Adrenal gland (tissue), 19 donors: ENCODE measurements at places on chromosomes 16 and 17.

DNA sequence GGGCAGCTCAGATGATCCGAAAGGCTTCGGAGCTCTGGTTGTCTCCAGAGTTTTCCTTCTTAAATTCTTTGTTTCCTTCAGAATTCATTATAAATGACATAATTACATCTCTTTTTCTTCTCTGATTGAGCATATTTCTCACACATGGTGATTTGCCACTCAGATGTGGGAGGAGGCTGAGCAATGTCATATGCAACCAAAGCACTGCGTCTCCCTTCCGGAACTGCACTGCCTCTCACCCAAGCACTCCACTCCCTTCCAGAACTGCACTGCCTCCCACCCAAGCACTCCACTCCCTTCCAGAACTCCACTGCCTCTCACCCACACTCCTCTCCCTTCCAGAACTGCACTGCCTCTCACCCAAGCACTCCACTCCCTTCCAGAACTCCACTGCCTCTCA lies 131.5 kb downstream of the SALL1 start:
- no peak for DNase-seq

GRCh38 chr16:2524339-2524938 lies 4.3 kb downstream of the AMDHD2 start:
- no peak for DNase-seq

GRCh38 chr16:83586461-83587200 lies 221.1 kb upstream of the HSBP1 start:
- DNase-seq, result no peak

DNA sequence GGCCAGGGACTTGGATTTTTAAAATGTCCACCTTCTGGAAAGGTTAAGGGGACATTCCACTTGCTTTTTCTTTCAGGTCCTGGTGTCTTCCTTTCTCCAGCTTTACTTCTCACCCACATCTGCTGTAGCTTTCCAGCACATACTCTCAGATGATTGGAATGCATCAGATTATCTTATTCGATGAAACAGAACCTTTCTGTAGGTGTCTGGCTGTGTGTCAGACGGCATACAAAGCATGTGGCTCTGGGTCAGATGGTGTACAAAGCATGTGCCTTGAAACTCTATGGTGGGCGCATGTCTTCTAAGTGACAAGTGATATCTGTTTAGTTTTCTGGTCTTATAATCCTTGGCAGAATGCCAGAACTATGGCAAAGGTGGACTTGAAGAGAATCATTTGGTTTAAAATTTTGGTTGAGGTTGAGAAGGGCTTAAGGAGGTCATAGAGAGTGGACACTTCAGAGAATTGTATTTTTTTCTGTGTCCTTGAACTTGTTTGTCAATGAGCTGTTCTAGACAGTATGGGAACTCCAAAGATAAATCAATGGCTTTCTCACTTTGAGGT lies 125.3 kb downstream of the FTO start:
- no peak for DNase-seq

DNA sequence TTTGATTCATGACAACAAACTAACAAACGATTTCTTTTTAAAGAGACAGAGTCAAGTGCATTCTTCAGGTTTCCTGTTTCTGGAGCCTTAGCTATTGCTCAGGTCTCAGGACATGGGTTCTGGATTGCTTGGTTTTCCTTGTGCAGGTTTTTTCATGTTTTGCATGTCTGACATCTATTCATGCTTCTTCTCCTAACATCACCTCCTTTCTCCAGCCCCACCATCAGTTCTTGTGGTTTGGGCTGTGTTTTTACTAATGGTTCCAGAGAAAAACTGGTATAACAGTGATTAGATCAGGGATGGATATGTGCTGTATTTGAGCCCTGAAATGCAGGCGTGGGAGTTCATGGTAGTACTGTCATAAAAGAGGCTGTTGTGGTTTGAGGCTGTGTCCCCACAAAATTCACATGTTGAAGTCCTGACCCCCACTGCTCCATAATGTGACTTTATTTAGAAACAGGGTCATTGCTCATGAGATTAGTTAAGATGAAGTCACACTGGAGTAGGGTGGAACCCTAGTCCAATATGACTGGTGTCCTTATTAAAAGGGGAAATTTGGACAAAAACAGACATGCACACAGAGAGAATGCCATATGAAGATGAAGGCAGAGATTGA lies 67.9 kb downstream of the IRX6 start:
- DNase-seq, result no peak

- no peak for DNase-seq
Observed at GRCh38 chr17:48625495-48626244, 488 bp downstream of the HOXB9 start.

DNA sequence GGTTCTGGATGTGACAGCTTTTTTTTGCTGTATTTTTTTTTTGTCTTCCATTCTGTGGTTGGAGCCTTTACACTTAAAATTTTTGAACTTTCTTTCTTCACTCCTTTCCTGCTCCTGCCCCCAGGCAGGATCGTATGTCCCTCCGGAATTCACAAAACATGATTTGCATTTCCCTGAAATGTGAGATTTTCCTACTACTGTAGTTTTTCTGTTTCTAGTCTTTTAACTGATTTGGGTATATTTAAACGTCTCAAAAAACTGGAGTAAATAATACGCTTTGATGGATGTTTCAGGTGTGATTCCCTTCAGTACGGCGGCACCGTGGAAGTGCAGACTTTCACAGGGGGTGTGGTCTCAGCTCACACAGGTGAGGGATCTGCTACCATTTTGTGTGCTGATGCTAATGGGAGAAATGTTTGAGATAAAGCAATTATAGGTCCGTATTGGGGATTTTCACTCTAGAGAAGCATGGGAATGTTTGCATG lies 686 bp downstream of the SRCAP start:
- DNase-seq, result no peak

DNA sequence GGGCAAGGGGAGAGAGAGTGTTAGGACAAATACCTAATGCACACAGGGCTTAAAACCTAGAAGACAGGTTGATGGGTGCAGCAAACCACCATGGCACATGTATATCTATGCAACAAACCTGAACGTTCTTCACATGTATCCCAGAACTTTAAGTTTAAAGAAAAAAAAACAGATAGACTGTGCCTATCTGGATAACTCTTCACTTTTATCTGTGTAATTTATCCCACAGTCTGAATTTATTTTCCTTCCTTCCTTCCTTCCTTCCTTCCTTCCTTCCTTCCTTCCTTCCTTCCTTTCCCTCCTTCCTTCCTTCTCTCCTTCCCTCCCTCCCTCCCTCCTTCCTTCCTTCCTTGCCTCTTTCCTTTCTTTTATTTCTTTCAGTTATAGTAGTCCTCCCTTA lies 370.7 kb downstream of the CDH8 start:
- no peak for DNase-seq

DNA sequence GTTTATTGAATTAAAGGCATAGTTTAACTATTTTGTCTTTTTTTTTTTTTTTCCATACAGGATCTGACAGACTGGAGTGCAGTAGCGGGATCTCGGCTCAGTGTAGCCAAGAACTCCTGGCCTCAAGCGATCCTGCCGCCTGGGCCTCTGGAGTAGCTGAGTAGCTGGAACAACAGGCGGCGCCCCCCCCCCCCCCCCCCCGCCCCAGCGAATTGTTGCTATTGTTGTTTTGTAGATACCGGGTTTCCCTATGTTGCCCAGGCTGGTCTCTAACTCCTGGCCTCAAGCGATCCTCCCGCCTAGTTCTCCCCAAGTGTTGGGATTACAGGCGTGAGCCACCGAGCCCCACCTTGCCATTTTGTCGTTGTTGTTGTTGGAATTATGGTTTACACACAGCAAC lies 1.3 kb upstream of the CENPV start:
- no peak for DNase-seq

GRCh38 chr17:43547659-43548256 lies 1.6 kb upstream of the ETV4 start:
- no peak for DNase-seq

DNA sequence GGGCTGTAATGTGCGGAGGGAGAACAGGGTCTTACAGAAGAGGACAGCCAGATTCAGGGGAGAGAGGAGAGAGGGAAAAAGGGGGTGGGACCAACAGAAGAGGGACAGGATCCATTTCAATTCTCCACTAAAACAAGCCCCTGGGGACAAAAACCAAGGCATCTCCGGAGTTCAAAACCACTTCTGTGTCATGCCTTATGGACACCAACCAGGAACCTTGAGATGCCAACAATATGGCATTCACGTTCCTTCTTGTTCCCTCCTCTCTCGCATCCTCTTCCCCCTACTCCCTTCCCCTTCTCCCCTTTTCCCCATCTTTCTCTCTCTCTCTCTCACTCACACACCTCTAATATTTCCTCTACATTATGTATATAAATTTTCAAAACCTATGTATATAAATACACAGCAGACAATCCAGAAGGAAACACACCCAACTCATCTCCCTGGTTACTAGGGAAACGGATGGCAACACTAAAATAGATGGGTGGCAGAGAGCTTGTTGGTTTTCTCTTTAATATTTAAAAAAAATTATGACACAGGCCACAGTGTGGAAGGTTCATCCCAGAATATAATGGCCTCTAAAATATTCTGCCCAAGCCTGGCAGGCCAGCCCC lies 123.1 kb downstream of the SLC39A11 start:
- no peak for DNase-seq
